ENCODE measurements at places on chromosomes 4 and X.

DNA sequence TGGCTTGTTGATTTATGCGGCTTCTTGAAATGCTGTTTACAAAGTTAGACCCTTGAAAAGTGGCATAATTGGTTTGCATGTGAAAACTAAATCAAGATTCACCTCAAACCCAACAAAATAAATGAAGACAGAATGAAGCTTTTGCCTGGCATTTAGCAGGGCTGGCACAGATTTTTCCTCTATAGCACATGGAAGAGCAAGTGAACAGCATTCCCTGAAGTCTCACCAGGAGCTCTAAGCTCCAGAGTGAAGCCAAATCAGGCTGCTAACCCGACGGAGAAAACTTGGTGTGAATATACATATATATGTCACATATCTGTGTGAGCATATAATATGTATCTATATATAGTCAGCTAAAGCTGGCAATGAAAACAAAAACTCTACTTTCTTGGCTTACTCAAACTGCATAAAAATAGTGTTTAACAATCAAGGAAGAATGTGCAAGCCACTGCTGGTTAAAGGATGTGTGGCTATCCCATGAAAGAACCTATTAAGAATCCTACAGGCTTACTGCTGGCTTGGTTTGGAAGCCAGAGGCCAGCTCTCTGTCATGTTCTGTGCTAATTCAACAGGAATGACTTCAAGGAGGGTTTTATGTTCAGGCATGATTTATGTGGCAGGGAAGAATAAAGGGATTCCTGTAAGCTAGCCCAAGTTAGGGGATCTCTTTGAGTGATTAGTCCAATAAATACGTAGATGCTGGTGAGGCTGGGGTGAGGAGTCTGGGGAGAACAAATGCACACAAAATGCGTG, 69.9 kb downstream of the MFAP3L start:
- DNase-seq: peak; percentile 61

- no peak for DNase-seq
Observed at GRCh38 chr4:77960367-77960766, 96.8 kb upstream of the FRAS1 start.

DNA sequence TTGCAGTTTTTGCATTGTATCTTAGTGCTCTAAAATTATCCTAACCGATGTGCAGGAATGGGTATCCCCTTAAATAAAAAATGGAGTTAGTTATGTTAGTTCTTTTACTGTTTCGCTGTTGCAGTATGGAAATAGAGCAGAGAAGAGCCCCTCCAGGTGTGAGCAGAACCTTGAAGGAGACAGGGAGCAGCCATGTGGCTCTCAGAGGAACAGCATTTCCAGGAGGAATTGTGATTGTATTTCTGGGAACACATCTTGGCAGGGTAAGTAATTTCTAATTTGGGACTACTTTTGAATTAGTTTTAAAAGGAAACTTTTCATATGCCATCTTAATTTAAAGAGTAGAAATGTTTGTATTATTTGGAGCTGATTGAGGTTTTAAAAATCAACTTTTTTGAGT, 5.3 kb upstream of the CCDC158 start:
- no peak for DNase-seq

DNA sequence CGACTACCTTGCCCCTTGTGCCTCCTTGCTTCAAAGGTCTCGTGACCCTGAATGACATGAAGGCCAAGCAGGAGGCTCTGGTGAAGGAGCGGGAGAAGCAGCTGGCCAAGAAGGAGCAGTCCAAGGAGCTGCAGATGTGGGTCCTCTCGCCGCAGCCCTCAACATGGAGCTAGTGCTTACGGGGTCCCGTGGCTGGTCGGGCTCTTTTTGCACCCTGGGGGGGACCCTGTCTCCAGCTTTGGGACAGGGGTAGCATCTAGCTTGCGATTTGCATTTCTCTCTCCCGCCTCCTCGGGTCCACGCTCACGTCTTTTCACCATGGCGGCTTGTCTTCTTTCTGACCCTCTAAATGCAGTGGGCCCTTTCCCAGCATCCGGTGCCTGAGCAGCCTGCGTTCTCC, 1.8 kb downstream of the FAM50A start:
- DNase-seq: no peak

DNA sequence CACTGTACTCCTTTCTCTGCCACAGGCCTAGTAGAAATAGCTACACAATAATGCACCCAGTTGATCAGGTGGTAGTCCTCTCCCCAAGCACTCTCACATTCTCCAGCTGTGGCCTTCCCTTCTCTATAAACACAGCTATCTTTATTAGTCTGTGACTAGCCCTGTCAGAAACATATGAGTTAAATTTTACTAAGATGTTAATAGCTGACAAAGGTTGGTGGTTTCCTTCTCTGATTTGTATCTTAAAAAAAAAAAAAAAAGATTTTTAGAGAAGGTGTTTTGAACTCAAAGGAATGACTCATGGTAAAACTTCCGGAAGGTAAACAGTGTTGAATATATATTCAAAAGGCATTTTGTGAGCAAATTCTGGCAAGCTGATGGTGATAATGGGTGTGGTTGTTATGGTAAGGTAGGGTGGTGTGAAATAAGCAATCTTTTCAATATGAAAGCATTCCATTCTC, 327.4 kb downstream of the PPP3CA start:
- no peak for DNase-seq

DNA sequence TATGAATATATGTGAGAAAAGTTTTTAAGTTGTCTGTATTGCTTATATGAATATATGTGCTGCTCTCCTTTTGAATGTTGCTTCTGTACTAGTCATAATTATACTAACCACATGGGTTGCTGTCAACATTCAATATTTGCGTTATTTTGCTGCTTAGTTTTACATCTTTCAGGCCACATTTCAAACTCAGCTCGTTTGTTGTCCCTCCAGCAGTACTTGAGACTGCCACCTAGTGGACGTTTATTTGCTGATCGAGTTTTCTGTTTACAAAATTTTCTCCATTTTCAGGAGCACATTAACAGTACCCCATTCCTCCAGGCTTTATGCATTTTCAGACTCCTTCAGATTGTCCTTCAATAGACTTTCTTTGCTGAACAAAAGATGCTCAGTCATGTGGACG, 75.8 kb downstream of the NUDT11 start:
- DNase-seq: peak; percentile 40

GRCh38 chr4:165612936-165613335, 234.1 kb downstream of the CPE start:
- DNase-seq: no peak

- no peak for DNase-seq
Observed at GRCh38 chr4:76182463-76182862, 31.2 kb downstream of the SCARB2 start.

DNA sequence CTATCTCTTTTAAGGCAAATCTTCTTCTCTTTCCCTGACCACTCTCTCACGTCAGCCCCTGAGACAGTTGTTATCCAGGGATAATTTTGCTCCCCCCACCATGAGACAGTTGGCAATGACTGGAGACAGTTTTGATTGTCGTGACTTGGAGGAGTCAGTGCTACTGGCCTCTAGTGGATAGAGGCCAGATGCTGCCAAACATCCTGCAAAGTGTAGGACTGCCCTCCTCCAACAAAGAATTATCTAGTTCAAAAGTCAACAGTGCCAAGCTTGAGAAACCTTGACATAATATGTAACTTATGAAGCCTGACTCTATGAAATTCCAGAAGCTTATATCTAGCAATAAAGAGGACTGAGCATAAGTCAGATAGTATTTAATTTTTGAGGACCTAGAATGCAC, 502.1 kb upstream of the IGFBP7 start:
- no peak for DNase-seq

DNA sequence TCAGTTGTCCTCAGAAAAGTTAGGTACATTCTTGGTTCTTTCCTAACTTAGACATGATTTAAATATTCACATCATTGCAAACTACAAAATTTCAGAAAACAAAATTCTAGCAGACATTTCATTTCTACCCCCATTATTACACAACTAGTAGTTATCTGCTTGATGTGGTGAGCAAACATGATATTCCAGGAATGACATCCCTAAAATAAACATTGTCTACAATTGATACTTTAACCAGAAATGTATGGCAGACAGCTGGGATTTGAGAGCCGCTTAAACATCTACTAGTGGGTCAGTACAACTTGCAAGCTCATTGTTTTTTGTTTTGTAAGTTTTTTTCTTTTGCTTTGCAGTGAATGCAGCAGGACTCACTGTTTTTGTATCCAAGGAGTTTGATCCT, 32.1 kb upstream of the AMBN start:
- no peak for DNase-seq

GRCh38 chr4:76028350-76028765, 5.1 kb upstream of the CXCL10 start:
- DNase-seq: no peak

GRCh38 chr4:81594490-81595159, 122.9 kb upstream of the RASGEF1B start:
- DNase-seq: no peak

- DNase-seq: no peak
Observed at GRCh38 chrX:62923093-62923492, 428.0 kb downstream of the SPIN4 start.

- peak; percentile 6 for DNase-seq
Observed at GRCh38 chr4:71609167-71609566, 174.7 kb downstream of the GC start.

DNA sequence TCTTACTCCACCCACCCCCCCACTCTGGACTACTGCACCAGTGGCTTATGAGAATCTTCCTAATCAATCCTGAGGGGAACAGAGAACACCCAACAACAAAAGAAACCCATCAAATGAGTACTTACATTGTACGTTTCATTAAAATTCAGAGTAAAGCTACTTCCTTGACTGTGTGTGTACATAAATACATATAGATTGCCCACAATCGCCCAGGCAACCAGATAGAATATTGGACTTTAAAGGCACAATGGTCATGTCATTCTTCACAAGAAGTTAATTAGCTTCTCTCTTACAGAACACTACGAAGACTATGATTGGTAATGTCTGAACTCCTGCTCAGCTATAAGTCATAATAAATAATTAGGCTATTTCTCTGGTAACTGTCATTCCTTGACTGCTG, 12.2 kb upstream of the ATP11C start:
- DNase-seq: no peak

DNA sequence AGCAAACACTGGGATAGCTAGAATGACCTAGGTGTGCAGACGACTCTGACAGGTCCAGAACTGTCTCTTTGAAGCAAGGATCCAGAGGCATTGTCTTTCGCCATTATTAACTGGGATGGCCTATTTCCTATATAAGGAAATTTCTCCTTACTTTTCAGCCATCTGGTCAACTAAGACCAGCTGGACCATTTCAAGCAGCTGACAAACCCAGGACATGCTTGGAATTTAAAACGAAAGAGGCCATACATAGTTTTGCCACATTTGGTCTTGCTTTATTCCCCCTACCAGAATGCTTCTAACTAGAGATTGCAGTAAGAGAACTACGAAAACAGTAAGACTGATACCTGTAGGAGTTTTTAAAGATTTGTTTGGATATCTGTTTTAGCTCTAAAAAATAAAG, 87.0 kb downstream of the GLRA2 start:
- DNase-seq: peak; percentile 77

DNA sequence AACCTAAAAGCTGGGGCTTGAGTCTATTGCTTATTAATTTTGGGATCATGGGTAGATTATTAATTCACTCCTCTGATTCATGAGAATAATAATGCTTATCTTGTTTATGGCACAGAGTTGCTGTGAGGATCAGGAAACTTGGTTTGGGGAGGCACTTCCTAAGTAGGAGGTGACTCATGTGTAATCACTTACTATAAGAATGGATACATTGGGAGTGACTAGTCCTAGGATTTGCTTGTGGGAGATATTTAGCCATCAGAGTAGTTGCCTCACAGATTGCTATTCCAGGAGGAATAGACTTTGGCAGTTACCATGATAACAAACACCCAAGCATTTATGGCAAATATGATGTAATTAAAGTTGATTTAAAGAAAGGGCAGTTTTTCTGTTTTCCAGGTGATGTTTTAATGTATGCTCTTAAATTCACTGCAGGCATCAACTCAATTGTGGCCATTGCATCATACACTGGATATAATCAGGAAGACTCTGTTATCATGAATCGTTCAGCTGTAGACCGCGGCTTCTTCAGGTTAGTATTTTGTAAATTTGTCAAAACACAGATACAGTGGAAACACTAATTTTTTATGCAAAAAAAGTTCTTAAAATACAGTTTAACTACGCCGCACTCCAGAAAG, 41.9 kb downstream of the POLR2B start:
- peak; percentile 83 for DNase-seq

Measured in AG10803 (cell line).